ENCODE measurements at places on chromosomes 13 and 19.

GRCh38 chr19:3580156-3580934 is 4.9 kb upstream of the GIPC3 start:
- no peak for DNase-seq

DNA sequence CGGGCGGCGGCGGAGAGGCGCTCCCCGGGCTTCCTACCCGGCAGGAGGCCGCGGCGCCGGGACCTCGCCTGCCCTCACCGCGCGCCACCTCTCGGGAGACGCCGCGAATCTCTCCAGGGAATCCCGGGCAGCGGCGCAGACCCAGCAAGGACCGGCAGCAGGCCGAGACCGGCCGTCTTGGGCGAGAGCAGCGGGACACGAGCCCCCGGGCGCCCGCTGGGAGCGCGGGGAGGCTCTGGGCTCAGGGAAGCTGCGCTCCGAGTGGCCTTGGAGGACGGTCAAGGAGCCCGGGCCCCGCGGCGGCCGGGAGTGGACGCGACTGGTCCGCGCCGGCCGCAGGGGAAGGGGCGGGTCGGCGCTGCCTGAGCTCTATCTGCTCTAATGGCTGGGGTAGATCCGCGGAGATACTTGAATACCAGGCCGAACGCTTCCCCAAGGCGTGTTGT is 14.7 kb downstream of the CDX2 start:
- no peak for DNase-seq

DNA sequence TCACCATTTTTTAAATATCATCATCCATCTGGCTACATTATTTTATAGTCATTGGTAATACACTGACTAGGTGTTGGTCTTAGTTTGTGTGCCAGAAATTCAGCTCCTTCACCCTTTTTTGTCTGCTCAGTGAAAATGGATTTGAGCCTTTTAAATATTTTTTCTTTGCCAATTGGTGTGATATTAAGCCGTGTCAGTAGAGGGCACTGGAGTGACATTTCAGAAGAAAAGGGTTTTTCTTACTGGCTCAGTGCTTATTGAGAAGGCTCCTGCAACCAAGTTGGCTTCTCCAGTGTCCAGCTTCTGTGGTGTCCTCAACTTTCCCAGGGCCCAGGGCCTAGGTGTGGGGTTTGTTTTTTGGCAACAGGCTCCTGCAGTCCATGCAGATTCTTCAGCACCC is 546.6 kb downstream of the DACH1 start:
- DNase-seq: no peak

DNA sequence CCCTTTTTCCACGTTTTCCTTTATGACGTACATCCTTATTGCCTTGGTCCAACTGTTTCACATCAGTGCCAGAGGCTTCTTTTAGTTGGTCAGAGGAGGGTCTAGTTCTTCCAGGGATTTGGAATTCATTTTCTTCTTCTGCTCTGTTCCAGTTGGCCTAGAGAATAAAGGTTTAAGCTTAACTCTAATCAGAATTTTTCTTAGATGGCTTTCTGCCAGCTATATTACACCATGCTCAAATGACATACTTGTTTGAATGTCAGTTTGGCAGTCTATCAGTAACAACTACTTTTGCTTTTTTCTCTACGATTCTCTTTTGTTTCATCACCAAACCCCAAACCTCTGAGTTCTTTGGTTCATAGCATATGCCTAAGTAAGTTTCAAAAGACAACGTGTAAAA is 16.8 kb downstream of the SPART start:
- no peak for DNase-seq

DNA sequence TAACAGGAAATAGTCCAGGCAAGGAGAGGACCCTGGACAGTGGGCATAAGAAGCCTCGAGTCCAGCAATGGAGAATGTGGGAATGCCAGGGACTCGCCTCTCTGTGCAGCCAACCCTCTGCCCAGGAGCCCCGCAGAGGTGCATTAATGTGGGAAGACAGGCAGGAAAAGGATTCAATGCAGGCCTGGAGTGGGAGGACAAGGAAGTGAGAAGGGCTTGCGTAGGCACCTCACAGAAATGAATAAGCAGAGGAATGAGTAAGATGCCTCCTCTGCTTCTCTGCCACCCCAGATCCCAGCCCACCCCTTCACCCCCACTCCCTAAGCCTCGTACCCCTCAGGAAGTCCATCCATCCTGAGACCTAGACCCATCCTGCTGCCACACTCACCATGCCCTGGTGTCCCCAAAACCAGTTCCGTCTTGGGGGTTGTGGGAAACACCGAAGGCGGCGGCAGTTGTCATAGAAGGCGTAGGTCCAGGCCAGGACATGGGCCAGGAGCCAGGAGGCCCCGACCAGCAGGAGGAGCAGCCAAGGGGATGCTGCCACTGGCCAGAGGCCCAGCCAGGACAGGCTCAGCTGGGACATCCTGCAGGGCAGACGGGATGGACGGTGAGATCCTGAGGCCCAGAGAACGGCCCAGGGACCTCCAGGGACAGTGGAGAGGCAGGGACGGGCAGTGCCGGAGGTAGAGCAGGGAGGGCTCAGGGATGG is 692 bp downstream of the CYP4F2 start:
- DNase-seq: no peak

DNA sequence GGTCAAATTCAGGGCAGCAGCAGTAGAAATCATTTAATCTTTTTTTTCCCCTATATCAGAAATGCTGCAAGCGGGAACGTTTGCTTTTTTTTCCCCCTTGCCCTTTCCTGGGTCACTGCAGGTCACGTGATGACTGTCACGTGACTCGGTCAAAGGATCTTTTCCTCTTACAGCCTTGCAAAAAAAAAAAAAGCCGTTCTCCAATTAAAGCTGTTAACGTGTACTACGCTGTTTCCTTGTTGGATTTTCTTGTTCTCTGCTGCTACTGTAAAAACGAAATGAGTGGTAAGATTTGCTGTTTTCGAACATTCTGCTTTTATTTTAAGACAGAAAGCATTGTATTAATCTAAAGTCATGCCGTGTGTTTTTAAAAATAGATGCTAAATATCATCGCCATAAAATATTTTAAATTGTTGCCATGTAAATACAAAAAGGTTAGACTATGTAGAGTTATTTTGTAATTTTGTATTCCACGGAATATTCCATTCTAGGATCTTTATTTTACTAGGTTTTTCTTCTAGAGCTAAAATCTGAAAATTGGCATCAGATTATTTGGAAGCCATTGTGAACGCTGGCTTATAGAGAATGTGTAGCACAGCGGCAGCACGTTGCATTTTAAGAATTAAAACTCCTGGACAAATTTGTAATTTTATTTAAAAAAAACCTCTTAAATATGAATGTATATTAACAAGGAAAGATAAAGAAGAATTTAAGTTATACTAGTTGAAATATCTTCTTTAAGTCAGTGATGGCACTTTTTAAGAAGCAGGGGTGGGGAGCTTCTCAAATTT is 109.8 kb upstream of the MLNR start:
- DNase-seq: peak; percentile 75

DNA sequence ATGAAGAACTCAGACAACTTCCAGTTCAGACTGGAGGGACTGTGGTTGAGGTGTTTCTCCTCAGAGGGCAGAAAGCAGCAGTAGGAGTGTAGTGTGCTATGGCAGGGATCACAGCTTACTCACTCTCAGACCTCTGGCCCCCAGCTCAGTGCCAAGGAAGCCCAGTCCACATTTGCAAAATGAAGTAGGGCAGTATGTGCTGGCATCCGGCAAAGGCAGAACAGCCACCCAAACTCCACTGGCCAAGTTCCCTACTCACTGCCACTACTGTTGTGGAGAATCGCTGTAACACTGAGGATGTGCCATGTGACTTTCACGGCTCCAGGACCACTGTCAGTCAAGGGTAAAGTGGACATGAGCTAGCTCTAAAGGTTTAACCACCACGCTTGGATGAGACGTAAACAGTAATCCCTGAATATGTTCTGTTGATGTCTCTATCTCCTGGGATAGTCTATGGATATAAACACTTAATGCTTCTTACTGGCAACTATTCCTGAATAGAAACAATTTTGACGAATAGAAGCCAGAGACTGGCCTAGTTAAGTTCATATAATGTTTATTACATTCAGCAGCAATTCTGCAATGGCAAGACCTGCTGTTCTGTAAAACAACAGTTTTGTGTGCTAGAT is 67.0 kb upstream of the SLC15A1 start:
- DNase-seq: no peak

- no peak for DNase-seq
These were observed 74.7 kb downstream of the GADD45B start for GRCh38 chr19:2550431-2551171.

- no peak for DNase-seq
These were observed at the start of gene NOTCH3 for GRCh38 chr19:15200553-15201364. NOTCH3 (minus strand) TSS chr19:15200995; CDS start chr19:15200905, 90 bp downstream.

DNA sequence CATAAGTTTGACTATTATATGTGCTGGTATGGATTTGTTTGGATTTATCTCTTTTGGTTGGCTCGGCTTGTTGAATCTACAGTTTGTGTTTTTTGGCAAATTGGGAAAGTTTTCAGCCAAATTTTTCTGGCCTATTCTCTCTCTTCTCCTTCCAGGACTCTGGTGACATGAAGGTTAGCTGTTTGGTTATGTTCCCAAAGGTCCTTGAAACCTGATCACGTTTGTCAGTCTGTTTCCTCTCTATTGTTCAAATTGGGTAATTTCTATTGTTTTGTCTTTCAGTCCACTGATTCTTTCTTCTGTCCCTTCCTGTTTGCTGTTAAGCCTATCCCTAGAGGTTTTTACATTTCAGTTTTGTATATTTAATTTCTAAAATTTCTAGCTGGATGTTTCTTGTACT is 81.5 kb upstream of the SHISA2 start:
- no peak for DNase-seq

- no peak for DNase-seq
These were observed 1.1 kb downstream of the VSTM2B start for GRCh38 chr19:29526730-29527499.

DNA sequence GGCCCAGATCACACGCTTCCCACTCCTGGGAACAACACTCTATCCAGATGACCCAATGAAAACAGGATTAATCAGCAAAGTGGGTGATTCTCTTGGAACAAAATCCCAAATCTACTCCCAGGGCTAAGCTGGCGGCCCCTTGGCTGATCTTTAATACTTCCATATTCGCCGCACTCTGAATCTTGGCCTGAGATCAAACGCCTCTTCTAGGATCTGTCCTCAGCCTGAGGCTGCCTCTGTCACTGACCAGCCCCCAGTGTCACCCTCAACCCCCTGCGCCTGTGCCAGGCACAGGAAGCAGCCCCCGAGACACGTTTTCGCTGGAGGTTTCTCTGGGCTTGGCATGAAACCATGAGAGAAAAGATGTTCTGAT is 2.4 kb upstream of the CTXN1 start:
- DNase-seq: no peak

DNA sequence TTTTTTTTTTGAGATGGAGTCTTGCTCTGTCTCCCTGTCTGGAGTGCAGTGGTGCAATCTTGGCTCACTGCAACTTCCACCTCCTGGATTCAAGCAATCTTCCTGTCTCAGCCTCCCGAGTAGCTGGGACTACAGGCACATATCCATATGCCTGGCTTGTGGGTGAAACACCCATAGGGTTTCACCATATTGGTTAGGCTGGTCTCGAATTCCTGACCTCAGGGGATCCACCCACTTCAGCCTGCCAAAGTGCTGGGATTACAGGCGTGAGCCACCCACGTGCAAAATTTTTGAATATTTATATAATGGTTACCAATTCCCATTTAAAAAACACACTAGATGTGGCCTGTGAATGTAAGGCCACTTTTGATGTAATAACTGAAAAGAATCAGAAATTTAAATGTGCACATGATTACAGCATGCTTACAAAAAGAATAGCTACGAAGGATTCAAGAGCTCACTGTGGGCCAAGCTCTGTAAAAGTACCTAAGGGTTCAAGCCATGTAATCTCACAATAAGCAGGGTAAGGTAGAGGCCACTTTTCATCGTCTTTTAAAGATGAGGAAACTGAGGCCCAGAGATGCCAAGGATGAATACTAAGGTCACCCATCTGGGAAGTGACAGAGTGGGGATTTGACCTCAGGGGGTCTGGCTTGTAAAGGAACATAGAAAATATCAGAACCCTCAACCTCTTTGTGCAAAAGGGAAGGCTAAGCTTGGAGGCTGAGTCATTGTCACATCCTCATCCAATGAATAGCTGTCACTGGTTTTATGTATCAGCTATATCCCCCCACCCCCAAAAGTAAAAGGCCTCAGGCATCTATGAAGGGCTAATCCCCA is 17.8 kb downstream of the TNFSF14 start:
- DNase-seq: no peak

DNA sequence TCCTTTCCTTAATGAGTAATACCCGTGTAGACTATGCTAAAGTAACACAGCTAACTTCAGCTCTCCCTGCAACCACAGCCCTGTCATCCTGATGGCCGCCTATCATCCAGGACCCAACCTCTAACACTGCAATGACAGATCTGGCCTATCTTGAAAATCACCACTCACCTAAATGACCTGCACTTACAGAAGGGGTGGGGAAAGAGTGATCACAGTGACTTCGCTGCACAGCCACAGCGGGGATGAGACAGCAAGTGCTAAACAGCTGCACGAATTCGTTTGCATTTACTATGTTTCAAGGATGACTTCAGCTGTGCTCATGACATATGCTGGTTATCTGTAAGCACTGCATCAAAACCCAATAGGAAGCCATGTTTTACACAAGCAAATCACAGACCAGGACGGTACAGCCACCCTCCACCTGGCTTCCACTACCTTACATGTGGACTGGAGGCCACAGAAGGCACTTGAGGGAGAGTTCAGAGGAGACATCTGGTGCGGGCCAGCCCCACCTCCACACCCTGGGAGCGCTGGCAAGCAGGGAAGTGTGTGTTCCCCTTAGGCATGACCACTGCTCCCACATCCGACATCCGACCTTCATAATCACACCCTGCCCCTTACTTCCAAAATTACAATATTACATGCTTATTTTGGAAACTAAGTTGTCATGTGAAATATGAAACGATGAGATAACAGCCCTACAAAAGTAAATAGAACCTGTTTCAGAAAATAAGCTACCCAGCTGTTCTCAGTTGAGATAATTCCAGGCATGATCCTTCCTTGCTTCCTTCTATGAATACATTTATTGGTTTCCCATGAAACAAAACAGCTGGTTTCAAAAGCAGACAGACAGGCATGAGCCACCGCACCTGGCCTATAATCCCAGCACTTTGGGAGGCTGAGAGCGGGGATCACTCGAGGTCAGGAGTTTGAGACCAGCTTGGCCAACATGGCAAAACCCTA is 95.7 kb downstream of the STK24 start:
- peak; percentile 80 for DNase-seq

GRCh38 chr13:46982856-46983582 is 86.2 kb upstream of the HTR2A start:
- DNase-seq: no peak

Measured in LNCaP clone FGC (cell line).